ENCODE measurements at places on chromosomes 11 and 22.

DNA sequence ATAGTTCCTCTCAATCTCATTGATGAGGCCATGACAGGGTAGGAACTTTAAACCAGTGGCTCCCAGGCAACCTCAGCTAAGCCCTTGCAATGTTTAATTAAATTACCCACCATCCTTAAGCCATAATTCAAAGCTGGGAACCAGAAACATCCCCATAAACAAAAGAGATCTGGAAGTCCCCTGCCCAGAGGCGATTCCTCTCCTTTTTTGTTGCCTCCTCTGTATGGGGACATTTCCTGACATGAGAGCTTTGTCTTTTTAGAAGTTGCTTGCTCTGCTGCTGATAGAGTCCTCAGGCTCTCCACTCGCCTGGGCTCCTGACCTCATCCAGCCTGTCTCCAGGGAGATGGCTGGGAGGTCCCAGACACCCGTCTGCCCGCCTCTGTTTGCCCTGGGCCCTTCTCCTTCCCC lies 3.2 kb downstream of the DTX4 start:
- DNase-seq: no peak

- no peak for DNase-seq
Observed at GRCh38 chr11:101474666-101475065, 109.1 kb downstream of the TRPC6 start.

DNA sequence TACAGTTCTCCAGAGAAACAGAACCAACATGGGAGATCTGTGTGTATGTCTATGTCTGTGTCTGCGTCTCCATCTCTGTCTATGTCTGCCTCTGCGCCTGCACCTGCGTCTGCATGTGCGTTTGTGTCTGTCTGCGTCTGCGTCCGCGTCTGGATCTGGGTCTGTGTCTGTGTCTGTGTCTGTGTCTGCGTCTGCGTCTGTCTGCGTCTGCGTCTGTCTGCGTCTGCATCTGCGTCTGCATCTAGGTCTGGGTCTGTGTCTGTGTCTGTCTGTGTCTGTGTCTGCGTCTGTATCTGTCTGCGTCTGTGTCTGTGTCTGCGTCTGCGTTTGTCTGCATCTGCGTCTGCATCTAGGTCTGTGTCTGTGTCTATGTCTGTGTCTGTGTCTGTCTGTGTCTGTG lies 88.4 kb upstream of the SLC22A12 start:
- no peak for DNase-seq

- DNase-seq: no peak
Observed at GRCh38 chr11:88194990-88195389, 19.7 kb upstream of the RAB38 start.

DNA sequence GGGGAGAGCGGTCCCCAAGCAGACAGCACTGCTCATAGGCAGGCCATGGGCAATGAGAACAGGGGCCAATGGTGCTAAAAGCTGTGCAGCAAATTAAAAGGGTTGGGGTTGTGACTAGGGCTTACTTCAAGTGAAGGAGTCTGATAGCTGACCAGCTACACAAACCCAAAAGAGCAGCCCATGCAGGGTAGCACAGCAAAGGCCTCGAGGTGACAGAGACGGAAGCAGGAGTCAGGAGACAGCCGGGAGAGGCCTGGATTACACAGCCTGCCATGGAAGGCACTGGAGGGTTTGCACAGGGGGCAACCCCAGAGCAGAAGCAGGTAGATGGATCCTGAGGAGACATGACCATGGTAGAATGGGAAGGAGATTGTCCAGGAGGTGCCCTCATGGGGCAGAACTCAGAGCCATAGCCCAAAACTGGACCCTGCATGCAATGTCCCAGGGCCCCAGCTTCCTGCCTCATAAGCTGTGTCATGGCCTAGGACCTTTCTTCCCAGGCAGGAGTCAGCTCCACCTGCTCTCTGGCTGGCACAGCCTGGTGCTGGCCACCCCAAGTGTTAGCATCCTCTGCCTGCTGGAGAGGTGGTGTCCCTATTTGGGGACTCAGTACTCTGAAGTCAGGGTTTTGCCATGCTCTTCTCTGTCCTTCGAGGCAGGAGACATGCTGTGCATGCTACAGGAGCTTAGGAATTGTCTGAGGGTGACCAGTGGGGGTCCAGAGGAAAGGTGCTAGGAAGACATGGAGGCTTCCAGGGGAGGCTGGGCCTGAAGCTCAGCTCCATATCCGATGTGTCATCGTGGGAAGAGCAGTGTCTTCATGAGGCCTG lies 33.3 kb downstream of the RSPH14 start:
- no peak for DNase-seq

DNA sequence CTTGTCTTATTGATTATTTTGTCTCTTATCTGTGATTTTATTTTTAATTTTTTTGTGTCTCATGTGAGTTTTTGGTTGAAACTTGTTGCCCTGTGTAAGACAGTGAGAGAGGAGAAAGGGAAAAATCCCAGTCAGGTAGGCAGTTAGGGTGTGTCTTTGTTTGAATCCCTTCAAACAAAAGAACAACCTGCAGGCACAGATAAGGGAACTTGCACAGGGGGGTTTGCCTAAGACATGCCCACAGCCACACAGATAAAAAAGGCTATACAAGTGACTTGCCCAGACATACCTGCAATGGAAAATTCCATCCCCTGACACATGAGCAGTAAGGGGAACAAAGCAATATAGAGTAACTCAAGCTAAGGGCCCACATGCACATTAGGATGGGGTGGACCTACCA lies 127.8 kb upstream of the PLET1 start:
- no peak for DNase-seq

GRCh38 chr11:118927554-118928100 lies 1.9 kb upstream of the BCL9L start:
- DNase-seq: no peak

GRCh38 chr11:126328001-126328390 lies 24.1 kb downstream of the DCPS start:
- no peak for DNase-seq

Measured in stimulated activated CD8-positive, alpha-beta memory T cell treated with anti-CD3 and anti-CD28 coated beads, Interleukin-7, amount 100 ng/mL, for 1 hour (primary cell).